T-helper 2 cell treated with Interferon-gamma antibody and Interleukin-4, amounts not matched to agents 5 μg/mL and 100 μg/mL, for 36 hours (primary cell): ENCODE measurements at places on chromosomes 6 and 20.

- DNase-seq: no peak
These were observed 59.2 kb downstream of the TMEM170B start for GRCh38 chr6:11596640-11597237.

- no peak for DNase-seq
These were observed 116.9 kb downstream of the KIF13A start for GRCh38 chr6:17870300-17871188.

DNA sequence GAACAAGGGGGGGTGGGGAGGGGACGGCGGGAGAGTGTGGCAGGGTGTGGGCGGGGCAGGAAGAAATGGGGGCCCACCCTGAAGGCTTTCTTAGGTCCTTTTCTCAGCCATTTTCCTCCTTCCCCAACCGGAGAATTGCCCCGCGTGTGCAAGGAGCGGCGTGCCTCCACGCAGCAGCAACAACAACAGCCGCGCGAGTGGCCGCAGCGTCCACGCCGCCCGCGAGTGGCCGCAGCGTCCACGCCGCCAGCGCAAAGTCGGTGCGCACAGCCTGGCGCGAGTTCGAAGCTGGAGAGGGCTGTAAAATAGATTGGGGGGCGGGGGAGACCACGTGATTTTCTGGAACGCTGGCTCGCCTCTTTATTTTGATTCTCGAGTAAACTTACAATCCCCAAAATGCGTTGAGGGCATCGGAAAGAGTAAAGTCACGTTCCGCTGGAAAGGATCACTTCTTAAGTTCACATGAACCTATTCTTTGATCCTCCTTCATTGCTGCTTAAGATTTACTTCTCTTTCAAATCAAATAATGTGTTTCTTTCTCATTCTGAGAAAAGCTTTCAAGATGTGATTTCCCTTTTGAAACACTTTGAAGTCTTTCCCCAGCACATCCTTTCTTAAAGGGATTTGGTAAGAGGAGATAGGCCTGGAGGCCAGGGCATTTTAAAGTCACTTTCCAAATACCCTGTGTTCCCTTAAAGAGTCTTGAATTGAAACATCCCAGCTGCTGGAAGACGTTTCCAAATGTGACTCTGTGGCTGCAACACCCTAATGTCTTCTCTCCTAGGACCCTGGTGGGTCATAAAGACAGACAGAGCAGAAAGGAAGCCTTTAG, 66.7 kb upstream of the ZNF217 start:
- peak; percentile 27 for DNase-seq

GRCh38 chr6:147106759-147107401, 97.3 kb upstream of the STXBP5 start:
- DNase-seq: no peak

DNA sequence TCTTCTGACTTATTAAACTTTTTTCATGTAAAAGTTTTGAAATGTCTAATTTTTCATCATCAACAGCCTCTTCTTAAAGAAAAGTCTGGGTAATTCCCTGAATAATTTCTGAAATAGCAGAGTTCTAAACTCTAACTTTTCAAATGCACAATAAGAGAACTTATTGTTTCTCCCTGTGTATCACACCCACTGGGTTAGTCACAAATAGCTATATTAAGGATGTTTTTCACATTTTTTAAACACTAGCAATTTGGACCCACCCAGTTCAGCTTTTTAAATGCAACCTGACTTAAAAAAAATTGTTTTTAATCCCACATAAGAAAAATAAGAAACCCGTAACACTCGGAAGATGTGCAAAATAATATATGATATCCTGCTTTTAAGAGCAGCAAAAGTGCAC, 61.4 kb upstream of the UTRN start:
- DNase-seq: no peak

- DNase-seq: no peak
These were observed 1.5 kb downstream of the GNMT start for GRCh38 chr6:42962096-42962495.

- no peak for DNase-seq
These were observed 81.6 kb downstream of the MRPL14 start for GRCh38 chr6:44045672-44046015.

- DNase-seq: peak; percentile 21
These were observed 51.0 kb upstream of the IL20RA start for GRCh38 chr6:137095651-137096238.

GRCh38 chr6:100673641-100674040, 207.5 kb downstream of the ASCC3 start:
- no peak for DNase-seq

DNA sequence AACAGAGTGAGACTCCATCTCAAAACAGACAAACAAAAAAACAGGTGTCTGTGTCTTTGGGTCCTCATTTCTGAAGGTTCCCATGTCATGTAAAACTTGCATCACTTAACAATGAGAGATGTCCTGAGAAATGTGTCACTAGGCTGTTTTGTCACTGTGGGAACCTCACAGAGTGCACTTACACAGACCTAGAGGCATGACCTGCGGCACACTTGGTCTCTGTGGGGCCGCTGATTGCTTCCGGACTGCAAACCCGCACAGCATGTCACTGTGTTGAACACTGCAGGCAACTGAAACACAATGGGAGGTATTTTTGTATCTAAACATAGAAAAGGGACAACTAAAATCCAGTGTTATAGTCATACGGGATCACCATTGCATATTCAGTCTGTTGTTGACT, 42.3 kb upstream of the TMEM181 start:
- DNase-seq: no peak

GRCh38 chr6:82589509-82590206, 226.0 kb downstream of the TPBG start:
- DNase-seq: no peak

DNA sequence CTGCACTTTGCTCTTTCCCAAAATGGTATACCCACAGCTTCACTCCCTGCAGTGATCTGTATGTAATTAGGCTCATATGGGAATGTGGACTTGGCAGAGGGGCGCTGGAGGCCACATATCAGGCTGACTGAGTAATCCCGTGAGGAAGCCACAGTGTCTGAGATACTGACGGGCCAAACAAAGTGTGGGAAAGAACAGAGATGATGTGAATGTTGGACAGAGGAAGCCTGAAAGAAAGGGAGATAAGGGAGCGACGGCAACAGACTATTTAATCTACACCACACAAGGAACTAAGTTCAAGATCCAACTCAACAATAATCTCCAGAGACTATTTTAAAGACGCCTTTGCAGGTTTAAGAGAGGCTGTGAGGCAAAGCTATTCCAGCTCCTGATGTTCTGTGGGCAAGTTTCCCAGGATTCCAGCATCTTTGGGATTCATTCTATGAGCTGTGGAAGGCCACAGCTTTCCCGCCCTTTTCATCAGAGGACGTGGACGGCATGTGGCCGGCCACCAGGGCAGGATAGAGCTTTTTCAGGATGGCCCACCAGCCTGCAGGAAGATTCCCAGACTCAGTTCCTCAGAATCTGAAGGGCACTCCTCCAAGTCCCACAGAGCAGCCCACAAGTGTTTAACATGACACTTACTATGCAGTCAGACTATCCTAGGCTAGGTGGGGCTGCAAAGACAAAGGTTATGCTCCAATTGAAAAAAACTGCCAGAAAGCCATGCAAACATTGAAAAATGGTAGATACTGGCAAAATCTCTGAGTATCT, 237.5 kb downstream of the ATXN1 start:
- no peak for DNase-seq

GRCh38 chr6:159955945-159956361, 12.9 kb upstream of the IGF2R start:
- DNase-seq: no peak

- DNase-seq: no peak
These were observed 56.8 kb downstream of the NOL4L start for GRCh38 chr20:32528171-32528891.

DNA sequence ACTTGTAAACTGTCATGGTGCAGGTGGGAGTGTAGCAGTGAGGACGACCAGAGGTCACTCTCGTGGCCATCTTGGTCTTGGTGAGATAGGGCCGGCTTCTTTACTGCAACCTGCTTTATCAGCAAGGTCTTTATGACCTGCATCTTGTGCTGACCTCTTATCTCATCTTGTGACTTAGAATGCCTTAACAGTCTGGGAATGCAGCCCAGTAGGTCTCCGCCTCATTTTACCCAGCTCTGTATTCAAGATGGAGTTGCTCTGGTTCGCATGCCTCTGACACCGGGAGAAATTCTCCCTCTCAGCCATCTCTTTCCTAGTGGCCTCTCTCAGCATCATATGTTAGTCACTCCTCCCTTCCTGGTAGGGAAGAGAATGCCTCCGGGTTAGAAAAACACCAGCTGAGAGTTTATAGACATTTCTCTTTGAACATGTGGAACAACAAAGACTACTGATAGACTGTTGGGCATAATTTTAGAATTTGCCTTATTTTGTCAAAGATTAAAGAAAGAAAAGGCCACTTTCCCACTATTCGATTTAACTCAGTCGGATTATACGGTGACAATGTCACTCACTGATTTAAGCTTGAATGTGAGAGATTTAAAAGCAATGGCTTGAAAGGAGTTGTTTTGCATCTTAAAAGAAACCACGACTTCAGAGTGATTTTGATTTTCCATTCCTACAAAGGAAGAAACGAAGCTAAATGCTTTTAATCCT, 67.9 kb upstream of the SNX9 start:
- no peak for DNase-seq

- no peak for DNase-seq
These were observed 275.0 kb upstream of the BMP2 start for GRCh38 chr20:6492271-6493055.

DNA sequence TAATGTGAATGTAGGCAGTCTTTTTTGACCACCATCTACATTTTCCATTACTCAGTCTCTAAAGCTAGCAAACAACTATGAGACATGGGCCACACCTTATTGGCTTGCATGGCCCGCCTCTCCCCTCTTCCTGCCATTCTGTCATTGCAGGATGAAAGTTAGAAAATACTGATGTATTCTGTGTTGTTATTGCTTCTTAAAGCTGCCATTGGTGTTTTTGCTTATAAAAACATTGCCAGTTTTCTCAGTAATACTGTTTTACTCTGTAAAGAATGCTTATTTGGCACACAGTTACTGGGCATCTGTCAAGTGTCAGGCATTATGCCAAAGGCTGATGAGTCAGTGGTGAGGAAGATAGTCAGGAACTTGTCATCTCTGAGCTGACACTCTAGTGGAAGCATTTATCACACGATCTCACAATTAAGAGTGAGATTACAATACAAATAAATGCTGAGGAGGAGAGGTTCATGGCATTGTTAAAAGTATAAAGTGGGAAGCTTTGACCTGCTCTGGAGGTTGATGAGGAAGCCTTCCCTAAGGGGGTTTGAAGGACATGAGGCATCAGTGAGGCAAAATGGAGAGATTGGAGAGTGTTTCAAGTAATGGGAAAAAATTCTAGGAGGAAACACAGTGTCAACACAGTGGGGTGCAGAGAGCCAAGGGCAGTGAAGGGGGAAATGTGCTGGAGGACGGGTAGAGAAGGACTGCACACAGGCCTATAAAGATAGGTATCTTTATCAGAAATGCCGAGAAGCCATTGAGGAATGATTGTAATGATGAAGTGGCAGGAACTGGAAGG, 14.7 kb downstream of the KLHL32 start:
- no peak for DNase-seq

- DNase-seq: no peak
These were observed 32.4 kb upstream of the FBXO9 start for GRCh38 chr6:53032849-53033248.

DNA sequence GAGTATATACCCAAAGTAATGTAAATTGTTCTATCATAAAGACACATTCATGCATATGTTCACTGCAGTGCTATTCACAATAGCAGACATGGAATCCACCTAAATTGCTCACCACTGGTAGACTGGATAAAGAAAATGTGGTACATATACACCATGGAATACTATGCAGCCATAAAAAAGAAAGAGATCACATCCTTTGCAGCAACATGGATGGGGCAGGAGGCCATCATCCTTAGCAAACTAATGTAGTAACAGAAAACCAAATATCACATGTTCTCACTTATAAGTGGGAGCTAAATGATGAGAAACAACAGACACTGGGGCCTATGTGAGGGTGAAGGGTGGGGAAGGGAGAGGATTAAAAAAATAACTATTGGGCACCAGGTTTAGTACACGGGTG, 11.5 kb upstream of the TMEM200A start:
- no peak for DNase-seq

GRCh38 chr6:85772641-85773040, 130.0 kb upstream of the SYNCRIP start:
- no peak for DNase-seq

GRCh38 chr20:49024220-49024619, 21.9 kb upstream of the CSE1L start:
- DNase-seq: no peak

DNA sequence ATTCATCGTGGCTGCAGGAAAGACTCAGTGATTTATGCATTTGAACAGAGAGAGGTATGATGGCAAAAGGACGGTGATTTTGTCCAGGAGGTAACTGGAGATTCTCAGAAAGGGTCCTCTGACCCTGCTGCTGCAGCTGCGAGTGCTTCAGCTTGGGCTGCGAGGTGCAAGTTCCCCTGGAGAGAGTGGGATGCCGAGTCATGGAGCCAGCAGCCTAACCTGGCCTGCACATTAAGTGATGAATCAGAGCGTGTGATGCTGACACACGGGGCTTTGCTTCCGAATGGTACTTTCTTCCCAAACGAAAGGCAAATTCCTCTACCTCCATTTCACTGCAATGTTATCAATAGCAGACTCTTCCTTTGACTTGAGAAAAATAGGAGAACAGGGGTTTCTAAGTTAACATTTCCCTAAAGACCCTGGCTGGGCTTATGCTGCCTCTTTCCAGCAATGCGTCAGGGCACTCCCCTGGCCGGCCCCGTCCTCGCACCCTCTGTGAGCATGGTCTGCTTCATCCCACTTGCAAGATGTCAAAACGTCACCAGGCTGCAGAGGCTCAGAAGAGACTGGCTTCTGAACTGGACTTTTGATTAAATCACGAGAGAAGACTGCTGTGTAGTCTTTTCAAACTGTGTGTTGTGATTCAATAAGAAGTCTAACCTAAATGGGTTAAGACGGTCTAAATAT, 628.0 kb upstream of the AGPAT4 start:
- no peak for DNase-seq

GRCh38 chr6:18153311-18153703, 1.6 kb downstream of the TPMT start:
- no peak for DNase-seq

DNA sequence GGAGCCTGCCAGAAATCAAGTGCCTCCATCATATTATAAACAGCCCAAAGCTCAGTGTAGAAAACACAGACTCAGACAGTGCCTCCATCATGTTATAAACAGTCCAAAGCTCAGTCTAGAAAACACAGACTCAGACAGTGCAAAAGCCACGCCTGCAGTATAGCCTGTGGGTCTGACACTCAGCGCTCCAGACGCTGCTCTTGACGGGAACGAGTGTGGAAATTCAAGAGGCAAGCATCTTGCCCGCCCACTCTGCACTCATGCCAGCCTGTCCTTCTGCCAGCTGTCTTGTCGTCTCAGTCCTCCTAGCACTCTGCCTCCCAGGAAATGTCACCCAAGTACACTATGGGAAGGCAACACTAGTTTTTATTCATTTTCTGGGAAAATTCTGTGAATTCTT, 274.2 kb upstream of the CDH4 start:
- no peak for DNase-seq

- no peak for DNase-seq
These were observed 1073.0 kb upstream of the MAP3K7 start for GRCh38 chr6:91659891-91660290.

GRCh38 chr6:157982563-157983405, 1.1 kb downstream of the SYNJ2 start:
- DNase-seq: no peak
